Lower lobe of right lung (tissue), 2 donors: ENCODE measurements at places on chromosomes 5 and 9. TPM values are rescaled to one million over a fixed set of nuclear protein-coding genes. Genes with fewer than 3 reads are reported as not detected.

Gene PDE6A
- total RNA-seq, result not detected

DNA sequence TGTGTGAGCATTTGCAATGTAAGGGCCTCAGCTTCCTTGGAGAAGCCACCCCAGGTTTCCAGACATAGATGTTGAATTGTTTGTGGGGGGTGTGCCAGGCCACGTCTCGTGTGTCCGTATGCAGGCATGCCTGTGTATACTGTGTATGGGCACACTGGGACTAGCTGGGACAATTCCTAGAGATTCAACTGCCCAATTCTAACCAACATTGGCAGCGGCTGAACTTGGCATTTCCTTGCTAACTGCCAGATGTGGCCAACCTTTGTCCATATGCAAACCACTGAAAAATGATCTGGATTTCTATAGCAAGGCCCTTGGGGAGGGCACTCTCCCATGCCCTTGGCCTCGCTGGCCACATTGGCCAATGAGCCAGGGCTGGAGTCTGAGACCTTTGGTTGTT lies 50.3 kb downstream of the SAR1B start:
- no peak for DNase-seq

- no peak for DNase-seq
These were observed 7.0 kb upstream of the RASA1 start for GRCh38 chr5:87260604-87261192.

GRCh38 chr9:30970186-30970585 lies 1414.3 kb upstream of the ACO1 start:
- no peak for DNase-seq

GRCh38 chr9:124500028-124500795 lies 7.0 kb downstream of the NR5A1 start:
- peak; percentile 37 for DNase-seq

DNA sequence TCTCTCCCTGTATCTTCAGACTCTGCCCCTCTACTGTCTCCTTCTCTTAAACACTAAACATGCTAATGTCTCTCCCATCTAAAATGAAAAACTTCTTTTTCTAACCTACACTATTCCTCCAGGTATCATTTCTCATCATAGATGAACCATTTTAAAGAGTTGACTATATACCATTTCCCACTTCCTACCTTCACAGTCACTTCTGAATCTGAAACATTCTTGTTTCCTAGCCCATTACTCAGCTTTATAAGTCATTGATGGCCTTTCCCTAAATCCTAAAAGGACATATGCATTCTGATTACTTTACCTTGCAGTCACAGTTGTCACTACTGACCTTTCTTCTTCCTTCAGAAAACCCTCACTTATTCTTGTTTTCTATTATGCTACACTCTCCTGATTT lies 118.2 kb downstream of the SSBP2 start:
- DNase-seq, result no peak

- peak; percentile 75 for DNase-seq
These were observed 1.4 kb upstream of the GLRX start for GRCh38 chr5:95823738-95824609.

- DNase-seq, result no peak
These were observed 99.4 kb downstream of the MTREX start for GRCh38 chr5:55407059-55407684.

GRCh38 chr9:29969856-29970647 lies 2396.8 kb upstream of the C9orf72 start:
- no peak for DNase-seq
